ENCODE measurements at places on chromosomes 2 and 18. TPM values are rescaled to one million over a fixed set of nuclear protein-coding genes. Genes with fewer than 3 reads are reported as not detected.

DNA sequence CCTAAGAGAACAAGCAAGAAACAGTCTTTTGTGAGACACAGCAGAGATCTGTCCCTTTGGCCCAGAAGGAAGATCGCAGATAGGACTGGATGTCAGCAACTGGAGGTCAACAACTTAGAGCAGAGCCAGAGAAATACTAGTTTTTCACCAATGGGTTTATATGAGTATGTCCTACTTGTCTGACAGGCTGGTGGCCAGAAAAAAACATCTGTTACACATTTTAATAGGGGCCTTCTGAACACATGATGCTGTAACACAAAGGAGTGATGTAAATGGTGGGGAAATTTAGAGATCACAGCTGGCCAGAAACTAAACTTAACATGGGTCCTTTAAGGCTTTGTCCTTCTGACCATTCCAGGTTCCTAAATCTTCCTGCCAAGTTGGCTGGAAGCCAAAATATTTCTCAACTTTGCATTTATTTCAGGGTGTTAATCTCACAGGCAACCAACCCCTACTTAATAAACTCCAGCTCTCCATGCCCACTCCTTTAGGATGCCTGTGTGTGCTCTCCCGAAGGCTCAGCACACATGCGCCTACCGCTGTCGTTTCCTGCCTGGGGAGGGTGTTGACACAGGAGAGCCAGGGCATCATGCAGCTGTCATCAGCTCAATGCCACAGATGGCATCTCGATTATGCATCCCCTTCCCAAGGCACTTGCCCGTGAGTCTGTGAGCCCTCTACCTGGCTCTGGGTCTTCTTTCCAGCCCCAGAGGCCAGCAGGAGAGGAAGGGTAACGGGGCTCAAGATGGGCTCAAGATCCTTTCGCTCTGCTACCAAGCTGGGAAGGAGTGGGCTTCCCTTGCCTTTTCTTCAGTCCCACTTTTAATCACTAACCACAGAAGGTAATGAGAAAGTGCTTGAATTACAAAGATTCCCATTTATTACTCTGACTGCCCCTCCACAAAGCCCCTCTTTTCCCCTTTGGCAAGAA lies 252.5 kb downstream of the ETAA1 start:
- no peaks in the 10 kb centered on the region for H3K36me3 ChIP-seq
- H3K4me1 ChIP-seq: peaks cover 6% of the 10 kb centered on the region
- H3K27me3 ChIP-seq: no peaks in the 10 kb centered on the region
- no peak overlapping the region for H3K4me3 ChIP-seq

GRCh38 chr2:11065833-11066485 lies 89.3 kb upstream of the SLC66A3 start:
- no peak for DNase-seq
- peaks cover 17% of the 10 kb centered on the region for H3K27me3 ChIP-seq
- no peaks in the 10 kb centered on the region for H3K36me3 ChIP-seq
- no peak overlapping the region for H3K27ac ChIP-seq
- H3K4me1 ChIP-seq: no peaks in the 10 kb centered on the region

DNA sequence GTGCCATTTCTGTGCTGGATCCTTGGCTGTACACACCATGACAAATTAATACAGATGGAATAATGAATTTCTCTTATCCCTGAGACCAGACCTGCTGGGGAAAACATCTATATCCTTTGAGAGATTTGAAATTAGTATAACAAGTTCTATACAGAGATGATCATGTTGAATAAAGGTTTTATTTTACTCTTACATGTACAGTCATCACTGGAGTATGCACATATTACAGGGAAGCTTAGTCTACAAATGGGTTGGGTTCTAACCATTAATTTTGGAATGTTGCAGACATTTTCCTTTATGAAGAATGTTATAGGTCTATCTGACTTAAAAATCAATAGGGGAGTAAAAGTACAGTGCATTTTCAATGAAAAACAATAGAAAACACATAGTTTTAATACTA lies 29.9 kb upstream of the MMADHC start:
- no peaks in the 10 kb centered on the region for H3K27me3 ChIP-seq
- H3K27ac ChIP-seq: 0 out of 2 replicates have a peak overlapping the region, but pooled peaks have one; percentile 9
- H3K36me3 ChIP-seq: no peaks in the 10 kb centered on the region
- peaks cover 20% of the 10 kb centered on the region for H3K4me1 ChIP-seq

DNA sequence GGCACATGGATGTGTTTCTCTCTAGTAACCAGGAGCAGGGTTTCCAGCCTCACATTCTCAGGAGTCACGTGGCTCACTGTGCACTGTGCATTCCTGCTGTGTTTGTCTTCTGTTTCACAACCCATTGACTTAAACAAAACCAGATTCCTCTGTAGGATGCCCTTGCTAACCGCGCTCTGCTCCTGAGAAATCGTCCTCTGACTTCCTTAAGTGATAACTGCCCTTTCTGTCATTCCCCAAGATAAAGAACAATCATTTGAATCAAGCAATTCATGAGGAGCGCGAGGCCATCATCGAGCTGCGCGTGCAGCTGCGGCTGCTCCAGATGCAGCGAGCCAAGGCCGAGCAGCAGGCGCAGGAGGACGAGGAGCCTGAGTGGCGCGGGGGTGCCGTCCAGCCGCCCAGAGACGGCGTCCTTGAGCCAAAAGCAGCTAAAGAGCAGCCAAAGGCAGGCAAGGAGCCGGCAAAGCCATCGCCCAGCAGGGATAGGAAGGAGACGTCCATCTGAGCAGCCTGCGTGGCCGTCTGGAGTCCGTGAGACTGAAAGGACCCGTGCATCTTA lies 60.2 kb downstream of the RALBP1 start:
- no peak overlapping the region for H3K27ac ChIP-seq
- H3K27me3 ChIP-seq: no peaks in the 10 kb centered on the region
- H3K4me3 ChIP-seq: no peak overlapping the region

- H3K4me1 ChIP-seq: no peaks in the 10 kb centered on the region
- H3K27me3 ChIP-seq: peaks cover 29% of the 10 kb centered on the region
Observed at GRCh38 chr2:2747797-2748301, 416.8 kb upstream of the MYT1L start.

DNA sequence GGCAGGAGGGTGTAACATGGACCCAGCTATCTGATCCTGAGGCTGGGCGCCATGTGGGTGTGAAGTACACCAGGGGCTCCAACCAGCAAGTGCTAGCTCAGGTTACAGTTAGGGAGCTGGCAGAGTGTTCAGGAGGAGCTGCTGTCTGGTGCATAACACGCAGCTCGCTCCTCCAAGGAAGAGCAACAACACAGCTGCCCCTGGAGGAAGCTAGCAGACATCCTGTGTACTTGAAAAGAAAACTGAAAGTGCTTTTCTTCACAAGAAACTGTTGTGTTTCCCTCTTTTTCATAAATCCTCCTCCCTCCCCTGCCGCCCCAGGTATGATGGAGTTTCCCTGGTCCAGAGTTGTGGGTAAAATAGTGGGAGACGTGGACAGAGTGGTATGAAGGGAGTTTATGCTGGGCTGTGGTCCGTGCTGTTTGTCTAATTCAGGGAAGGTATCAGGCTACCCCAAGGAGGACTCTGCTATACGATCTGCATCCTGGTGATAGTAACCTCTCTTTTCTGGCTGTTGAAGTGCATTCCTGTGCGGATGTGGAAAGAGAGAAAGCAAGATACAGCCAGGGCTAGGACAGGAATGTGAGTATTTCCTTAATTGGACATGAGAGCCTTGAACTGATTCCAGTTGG lies 6.1 kb upstream of the LBH start:
- DNase-seq: no peak
- no peak overlapping the region for H3K4me3 ChIP-seq
- H3K4me1 ChIP-seq: no peaks in the 10 kb centered on the region
- no peaks in the 10 kb centered on the region for H3K36me3 ChIP-seq
- no peak overlapping the region for H3K27ac ChIP-seq

DNA sequence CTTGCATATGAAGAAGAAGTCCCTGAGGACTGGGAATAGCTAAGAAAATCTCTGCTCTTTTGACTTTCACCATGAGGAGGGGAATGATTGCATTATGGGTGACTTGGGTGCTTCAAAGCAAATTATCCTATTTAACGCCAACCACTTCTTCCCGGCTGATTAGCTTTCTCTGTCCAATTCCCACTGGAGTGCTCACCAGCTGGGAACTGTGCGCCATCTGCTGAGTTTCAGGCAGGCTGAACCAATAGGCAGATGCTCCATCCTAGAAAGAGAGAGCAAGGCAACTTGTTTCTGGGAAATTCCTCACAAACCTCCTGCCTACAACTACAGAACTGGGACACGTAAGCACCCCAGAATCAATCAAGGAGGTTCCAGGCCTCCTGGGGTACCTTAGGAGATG lies 49.4 kb downstream of the POLE4 start:
- H3K4me3 ChIP-seq: no peak overlapping the region
- no peak for DNase-seq
- peaks cover 8% of the 10 kb centered on the region for H3K4me1 ChIP-seq
- H3K27ac ChIP-seq: no peak overlapping the region

DNA sequence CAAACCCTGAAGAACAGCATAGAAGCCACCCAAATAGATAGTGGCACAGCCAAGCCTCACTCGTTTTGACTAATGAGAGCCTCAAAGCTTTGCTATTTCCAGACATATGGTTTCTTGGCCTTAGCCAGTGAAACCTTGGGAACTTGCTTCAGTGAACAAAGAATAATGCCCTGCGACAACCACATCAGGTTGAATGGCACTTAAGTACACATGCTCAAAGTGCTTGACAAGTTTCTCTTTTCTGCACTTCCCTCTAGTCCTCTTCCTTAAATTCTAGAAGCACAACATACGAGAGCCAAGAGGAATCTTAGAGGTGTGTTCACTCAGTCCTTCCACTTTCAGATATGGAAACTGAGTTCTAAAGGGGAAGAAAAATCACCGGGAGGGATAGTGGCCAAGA lies 258.3 kb downstream of the HAUS1 start:
- H3K36me3 ChIP-seq: no peaks in the 10 kb centered on the region
- H3K4me1 ChIP-seq: no peaks in the 10 kb centered on the region
- no peak overlapping the region for H3K27ac ChIP-seq
- no peaks in the 10 kb centered on the region for H3K27me3 ChIP-seq
- DNase-seq: no peak
- no peak overlapping the region for H3K4me3 ChIP-seq

The HOXD3 gene
- 3.0 TPM for total RNA-seq

The PAX3 gene
- not detected for total RNA-seq

The TANK gene
- 23.7 TPM for total RNA-seq

The CIB4 gene
- not detected for total RNA-seq

The ANKRD30B gene
- total RNA-seq: 0.51 TPM
